Daoy (cell line): ENCODE measurements at places on chromosomes 3 and 15. TPM values are rescaled to one million over a fixed set of nuclear protein-coding genes. Genes with fewer than 3 reads are reported as not detected.

Gene KCNAB1
- 2.6 TPM in 1 of 2 replicates, not detected in the other for total RNA-seq

GRCh38 chr15:84949845-84950569, 31.6 kb upstream of the PDE8A start:
- DNase-seq, result no peak

DNA sequence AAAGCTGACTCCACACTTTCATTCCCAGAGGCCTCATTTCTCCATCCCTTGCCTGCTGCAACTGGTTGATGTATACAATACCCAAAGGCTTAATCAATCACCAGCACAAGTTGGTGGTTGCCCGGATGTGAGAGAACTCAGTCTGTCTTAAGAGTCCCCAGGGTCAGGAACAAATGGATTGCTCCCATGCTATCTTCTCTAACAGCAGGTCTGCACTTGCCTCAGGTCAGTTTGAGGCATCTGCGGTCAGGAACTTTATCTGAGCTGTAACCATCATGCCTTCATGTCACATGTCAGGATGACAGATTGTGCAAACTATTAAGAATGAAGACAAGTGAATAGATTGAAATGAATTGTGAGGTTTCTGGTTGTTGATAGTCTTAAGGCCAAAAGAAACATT, 56.1 kb downstream of the BFSP2 start:
- no peak for DNase-seq

DNA sequence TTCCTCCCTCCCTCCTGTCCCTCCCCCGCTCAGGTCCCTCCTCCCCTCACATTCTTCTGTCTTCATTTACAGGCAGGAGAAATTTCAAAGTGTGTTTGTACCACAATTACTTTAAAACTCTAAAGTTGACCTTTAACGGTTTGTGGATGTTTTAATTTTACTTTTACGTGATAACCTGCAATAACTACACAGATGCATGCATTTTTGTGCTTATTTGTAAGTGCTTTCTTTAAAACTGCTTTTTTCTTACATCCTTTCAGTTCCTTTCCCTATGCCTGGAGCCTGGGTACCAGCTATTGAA, 51.8 kb upstream of the CGNL1 start:
- DNase-seq, result no peak

- peak; percentile 58 for DNase-seq
Measured at GRCh38 chr3:191376516-191377141, 46.3 kb upstream of the UTS2B start.

DNA sequence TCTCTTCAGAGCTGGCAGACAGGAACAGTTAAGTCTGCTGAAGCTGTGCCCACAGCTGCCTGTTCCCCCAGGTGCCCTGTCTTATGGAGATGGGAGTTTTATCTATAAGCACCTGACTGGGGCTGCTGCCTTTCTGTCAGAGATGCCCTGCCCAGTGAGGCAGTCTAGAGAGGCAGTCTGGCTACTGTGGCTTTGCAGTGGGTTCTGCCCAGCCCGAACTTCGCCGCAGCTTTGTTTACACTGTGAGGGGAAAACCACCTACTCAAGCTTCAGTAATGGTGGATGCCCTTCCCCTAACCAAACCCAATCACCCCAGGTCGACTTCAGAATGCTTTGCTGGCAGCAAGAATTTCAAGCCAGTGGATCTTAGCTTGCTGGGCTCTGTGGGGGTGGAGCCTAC, 91.2 kb downstream of the SLC25A26 start:
- DNase-seq, result no peak

DNA sequence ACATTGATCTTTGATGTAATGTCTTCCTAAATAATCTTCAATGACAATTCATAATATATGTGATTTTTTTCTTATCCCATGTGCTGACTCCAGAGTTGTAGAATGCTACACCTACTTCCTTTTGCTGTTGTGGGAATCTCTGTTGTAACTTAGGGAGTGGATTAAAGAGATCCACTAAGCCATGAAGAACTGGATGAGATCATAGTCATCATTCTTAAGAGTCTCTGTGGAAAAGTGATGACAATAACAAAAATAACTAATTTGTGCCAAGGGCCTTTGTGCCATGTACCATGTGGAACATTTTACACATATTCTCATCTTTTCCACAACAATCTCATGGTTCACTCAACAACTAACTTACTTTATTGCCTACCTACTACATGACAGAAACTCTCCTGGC, 162.9 kb upstream of the PDZRN3 start:
- no peak for DNase-seq

- DNase-seq, result peak; percentile 73
Measured at GRCh38 chr3:133941415-133941821, 45.7 kb upstream of the RAB6B start.

DNA sequence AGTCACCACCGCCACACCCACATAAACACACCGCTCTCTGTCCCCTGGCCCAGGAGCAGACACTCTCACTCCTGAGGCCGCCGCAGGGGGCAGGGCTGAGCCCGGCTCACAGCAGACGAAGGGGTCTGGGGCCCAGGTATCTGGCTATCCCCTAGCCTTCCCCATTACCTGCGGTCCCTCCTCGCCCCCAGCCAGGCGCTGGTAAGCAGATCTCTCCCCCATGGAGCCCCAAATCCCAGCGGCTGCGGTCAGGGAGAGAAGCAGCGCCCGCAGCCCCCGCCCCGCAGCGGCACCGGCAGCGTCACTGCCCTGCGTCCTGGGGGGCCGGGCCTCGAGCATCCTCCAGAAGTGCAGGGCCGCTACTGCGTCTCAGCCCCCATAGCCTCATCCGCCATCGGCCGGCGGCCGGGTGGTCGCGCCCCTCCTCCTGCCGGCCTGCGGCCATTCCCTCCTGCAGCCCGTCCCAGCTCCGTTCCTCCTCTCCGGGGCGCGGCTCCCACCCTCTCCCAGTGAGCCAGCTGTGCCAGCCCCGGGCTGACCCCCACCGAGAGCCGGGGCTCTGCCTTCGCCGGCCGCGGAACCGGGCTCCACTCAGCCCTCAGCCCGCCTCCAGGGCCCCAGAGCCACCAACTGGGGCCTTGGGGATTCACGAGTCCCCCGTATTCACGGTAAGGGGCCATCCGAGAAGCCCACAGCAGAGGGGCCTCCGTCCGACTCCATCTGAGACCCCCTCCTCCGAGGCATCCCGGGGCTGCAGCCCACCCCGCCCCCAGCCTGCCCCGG, 13.1 kb downstream of the TNK2 start:
- DNase-seq, result peak; percentile 78

DNA sequence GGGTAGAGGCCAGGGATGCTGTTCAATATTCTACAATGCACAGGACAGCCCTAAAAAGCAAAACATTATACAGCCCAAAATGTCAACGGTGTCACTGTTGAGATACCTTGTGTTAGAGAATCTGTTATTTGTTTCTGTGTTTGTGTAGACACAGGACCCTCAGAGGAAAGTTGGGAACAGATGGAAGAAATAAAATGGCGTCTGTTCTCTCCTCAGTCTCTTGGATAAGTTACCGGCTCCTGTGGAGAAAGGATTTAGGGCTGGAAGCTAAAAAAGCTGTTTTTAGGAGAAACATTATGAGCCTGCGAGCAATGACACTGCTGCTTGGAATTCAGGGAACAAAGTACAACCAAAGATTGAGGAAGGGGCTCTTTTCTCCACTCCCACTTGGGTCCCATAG, 688.6 kb upstream of the ZNF385D start:
- DNase-seq, result no peak
